ENCODE measurements at places on chromosomes 12 and 14.

DNA sequence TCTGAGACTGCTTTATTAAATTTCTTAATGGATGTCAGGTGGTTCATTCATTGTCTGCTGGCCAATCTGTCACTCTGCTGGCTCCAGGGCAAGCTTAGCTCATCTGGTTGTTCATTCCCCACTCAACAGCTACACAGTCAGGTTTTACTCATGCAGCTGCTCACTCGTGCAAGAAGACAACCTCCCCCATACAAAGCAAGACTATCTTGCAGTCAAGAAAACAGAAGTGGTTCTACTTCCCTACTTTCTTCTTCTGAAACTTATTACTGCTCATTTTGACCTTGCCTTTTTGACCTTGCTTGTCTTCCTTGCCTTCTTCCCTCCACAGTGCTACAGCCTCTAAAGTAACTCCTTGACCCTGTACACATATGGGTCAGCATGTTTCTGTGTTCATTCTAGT, 277.9 kb downstream of the SSPN start:
- no peak for DNase-seq

DNA sequence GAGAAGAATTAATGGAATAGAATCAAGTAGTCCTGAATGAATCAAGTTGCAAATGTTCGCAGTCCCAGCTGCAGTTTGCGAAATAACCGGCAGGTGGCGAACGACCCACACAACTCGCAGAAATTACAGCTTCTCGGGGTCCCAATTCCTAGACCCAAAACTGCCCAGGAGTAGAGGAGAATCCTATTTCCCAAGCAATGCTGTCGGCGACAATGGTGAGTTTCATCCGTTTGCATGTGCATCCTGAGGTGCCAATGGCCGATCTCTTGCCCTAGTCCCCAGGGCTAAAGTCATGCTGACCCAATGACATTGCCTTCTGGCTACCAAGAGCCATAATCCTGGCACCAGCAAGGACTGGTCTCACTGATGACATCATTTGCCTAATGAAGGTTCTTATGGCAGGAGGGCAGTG, 8.5 kb upstream of the ASCL1 start:
- DNase-seq: peak; percentile 78

- peak; percentile 58 for DNase-seq
Observed at GRCh38 chr12:53053218-53054111, 3.6 kb downstream of the TNS2 start.

GRCh38 chr14:70697701-70698100, 56.0 kb downstream of the TTC9 start:
- DNase-seq: no peak

- no peak for DNase-seq
Observed at GRCh38 chr12:45098766-45099165, 47.9 kb upstream of the DBX2 start.

DNA sequence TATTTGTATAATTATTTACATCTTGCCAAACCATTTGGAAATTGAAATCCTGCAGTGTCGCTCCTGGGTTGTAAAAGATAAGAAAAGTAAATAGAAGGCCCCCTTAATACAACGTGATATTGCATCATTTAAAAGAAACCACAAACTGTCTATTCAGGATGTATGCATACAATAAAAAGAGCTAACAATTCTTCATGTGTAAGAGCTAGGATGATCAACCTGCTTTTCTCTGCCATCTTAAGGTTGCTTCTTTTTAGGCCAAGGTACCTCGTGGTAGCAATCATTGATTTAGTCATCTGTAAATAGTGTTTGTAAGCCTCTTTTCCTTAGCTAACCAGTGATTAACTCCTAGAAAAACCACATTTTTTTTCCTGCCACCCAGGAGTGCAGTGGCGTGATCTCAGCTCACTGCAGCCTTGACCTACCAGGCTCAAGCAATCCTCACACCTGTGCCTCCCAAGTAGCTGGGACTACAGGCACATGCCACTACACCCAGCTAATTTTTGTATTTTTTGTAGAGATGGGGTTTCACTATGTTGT, 3.3 kb upstream of the USP44 start:
- no peak for DNase-seq

GRCh38 chr14:104563742-104564615, 15.6 kb upstream of the C14orf180 start:
- DNase-seq: peak; percentile 84

- no peak for DNase-seq
Observed at GRCh38 chr14:100605230-100605629, 18.0 kb upstream of the BEGAIN start.

DNA sequence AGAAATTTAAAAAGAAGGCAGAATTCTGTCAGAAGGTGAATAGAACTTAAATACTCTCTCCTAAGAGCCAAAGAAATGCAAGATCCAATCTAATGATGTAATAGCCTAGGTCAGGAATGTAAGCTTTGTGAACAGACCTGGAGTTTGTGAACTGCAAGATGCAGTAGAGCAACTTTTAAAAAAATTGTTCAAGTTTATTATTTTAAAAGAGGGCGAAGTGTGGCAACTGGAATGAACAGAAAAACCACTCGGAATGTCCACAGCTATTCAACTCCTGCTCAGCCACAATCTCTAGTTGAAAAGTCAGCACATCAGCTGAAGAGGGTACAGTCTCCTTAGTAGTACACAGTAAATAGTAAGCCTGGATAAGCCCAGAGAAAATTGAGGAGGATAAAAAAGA, 228.8 kb downstream of the PPFIA2 start:
- no peak for DNase-seq

GRCh38 chr14:71646518-71646917, 285.7 kb upstream of the RGS6 start:
- DNase-seq: no peak

DNA sequence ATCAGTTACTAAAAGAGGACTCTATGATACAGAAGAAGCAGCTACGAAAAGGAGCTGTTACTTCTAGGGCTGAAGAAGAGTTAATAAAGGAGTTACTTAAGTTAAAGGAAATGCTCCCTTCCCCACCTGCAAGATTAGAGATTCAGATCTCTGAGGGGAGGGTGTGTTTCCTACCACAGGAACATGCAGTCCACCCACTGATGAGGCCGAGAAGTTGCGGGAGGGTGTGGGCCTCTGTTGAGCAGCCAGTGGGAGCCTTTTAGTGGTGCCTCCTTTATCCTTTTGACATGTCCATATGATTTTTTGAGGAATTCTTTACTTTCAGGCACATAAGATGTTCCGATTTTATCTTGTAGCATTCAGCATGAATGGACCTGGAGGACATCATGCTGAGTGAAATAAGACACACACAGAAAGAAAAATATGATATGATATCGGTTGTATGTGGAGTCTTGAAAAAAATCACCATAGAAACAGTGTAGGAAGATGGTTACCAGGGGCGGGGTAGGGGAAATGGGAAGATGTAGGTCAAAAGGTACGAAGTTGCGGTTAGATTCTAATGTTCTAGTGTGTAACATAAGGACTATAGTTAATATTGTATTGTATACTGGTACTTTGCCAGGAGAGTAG, 4.4 kb upstream of the M6PR start:
- no peak for DNase-seq

GRCh38 chr12:98592825-98593322, 612 bp upstream of the SLC25A3 start:
- no peak for DNase-seq

- no peak for DNase-seq
Observed at GRCh38 chr12:52027085-52027843, 20.5 kb downstream of the TAMALIN start.

- no peak for DNase-seq
Observed at GRCh38 chr14:67392800-67393199, 19.2 kb downstream of the PLEK2 start.

GRCh38 chr12:125185740-125186470, 120.7 kb downstream of the AACS start:
- DNase-seq: peak; percentile 15

DNA sequence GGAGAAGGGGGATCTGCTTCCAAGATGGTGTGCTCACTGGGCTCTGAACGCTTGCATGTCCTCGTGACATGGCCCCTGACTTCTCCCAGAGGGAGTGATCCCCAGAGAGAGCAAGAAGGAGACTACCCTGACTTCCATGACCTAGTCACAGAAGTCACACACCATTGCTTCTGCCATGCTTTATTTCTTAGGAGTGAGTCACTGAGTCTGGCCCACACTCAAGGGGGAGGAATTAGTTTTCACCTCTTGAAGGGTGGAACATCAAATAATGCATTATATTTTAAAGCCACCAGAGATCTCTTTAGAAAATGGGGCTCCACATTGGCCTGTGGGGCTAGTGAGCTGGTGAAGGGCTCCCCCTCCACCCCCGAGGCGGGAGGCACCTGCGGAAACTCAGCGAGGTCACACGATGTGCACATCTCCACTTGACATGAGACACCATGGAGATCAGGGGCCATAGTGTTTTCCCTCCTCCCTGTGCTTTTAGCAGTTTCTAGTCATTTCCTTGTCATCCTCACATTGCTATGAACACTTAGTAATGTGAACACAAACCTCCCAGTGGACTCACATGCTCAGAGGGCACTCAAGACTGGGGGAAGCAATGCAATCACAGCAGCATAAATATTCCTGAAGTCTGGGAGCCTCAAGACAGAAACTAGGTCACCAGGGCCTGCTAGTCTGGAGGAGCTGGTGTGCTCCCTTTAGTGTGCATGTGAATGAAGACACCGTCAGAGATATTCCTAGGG, 87.4 kb upstream of the FZD10 start:
- DNase-seq: no peak

DNA sequence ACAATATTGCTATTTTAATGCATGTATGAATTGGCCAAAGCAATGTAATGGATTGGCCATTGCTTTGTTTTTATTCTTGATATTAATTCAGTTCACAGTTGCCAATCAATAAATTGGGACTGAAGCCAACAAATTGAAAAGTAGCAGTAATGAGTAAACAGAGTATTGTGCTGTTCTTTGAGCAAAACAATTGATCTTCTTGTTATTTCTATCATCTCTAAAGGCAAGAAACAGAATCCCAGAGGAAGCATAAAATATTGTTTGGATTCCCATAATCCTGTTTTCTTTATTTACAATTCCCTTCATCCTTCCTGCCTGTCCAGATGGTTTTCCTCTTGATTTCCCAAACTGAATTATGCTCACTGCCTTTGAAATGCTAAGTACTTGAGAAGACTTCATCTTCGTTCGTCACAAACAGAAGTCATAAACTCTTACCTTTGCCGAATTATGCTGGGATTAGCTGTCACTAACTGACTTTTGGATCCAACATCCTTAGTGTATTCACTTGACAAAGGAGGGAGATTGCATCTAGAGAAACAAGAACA, 85.9 kb downstream of the ST8SIA1 start:
- no peak for DNase-seq

- no peak for DNase-seq
Observed at GRCh38 chr12:3453990-3454680, 36.9 kb upstream of the PRMT8 start.

DNA sequence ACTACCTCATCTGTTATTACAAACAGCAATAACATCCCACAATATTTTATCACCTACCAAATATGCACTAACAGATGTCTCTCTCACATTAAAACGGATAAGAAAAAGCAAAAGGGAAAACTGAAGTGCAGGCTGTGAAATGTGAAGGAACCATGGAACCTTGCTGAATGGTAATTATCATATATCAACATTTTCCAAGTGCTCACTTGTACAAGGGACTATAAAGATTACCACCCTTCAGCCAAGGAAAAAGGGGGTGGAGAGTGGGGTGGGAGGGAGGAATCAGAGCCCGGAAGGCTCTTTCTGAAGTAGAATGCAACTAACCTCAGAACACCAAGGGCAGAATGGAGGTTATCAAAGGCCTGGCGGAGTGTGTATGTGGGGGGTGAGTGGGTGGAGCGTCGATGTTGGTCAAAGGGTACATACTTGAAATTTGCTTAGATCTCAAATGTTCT, 1.2 kb downstream of the SNX6 start:
- no peak for DNase-seq

GRCh38 chr12:50059440-50060119, 2.2 kb downstream of the ASIC1 start:
- DNase-seq: no peak

GRCh38 chr14:44662250-44662891, 155.3 kb upstream of the FSCB start:
- peak; percentile 2 for DNase-seq

GRCh38 chr12:122834104-122834920, 945 bp upstream of the HIP1R start:
- peak; percentile 70 for DNase-seq

- no peak for DNase-seq
Observed at GRCh38 chr12:53425515-53426150, 2.0 kb downstream of the AMHR2 start.

- no peak for DNase-seq
Observed at GRCh38 chr12:55227643-55228042, 6.8 kb downstream of the OR10A7 start.

DNA sequence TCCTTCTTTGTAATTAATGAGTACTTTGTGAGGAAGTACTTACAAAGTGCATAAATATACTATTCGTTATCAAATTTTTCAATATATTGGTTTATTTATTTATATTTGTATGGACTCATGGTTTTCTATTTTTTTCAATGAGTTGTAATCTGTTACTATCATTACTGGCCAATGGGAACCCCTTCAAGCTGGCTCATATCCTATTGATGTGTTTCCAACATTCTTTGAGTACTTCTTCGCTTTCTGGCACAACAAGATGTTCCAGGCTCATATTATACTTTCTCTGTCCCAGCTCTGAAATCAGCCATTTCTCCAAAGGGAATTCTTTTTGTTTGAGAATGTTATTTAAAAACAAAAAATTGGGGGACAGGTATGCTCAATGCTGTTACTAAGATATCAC, 17.5 kb downstream of the YBX3 start:
- no peak for DNase-seq

DNA sequence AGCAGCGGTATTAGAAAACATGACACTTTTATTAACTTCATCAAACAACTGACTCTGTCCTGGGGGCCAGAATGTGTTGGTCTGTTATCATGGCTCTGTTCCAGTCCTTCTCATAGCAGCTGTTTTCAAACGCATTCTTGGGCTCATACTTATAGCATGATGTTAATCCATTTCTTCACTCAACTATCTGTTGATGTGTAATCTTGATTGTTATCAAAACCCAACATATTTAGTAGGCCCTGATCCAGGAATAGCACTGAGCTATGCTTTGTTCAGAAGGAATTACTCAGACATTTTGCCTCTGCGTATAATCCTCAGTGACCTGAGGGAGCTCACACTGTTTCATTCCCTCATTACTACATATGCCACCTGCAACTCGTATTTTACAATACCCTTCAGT, 315.9 kb downstream of the BMP4 start:
- no peak for DNase-seq

GRCh38 chr14:71397371-71397770, 490.1 kb downstream of the PCNX1 start:
- DNase-seq: no peak

GRCh38 chr12:102486153-102486552, 5.8 kb upstream of the IGF1 start:
- no peak for DNase-seq

- no peak for DNase-seq
Observed at GRCh38 chr14:33764876-33765650, 185.8 kb downstream of the EGLN3 start.

DNA sequence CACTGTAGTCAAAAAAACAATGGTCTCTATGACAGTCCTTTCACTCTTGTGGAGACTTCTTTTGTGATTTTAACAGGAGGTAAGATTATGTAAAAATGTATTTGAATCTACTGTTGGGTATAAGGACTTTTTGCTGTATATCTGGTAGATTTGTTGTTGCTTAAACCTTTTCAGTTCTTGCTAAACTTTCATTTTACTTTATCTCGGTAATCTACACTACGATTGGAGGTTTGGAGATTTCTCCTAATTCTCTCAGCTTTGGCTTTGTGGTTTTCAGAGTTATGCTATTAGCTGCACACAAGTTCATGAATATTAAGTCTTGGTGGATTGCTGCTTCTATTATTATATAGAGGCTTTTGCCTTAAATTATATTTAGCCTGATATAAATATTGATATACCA, 116.6 kb upstream of the HIF1A start:
- DNase-seq: no peak
